ENCODE measurements at places on chromosomes 16 and 17. TPM values are rescaled to one million over a fixed set of nuclear protein-coding genes. Genes with fewer than 3 reads are reported as not detected.

The BMERB1 gene
- 10.6 TPM for total RNA-seq

GRCh38 chr16:67943619-67944504 lies at the start of gene LCAT:
Gene LCAT, minus strand, starts transcription at chr16:67944120. Its CDS starts 19 bp downstream, at chr16:67944101.
- no peak within 1 kb of the TSS for H3K4me3 ChIP-seq
- H3K27me3 ChIP-seq = no peaks in the 10 kb centered on the region
- DNase-seq = no peak
- peaks cover 21% of the 10 kb centered on the region for H3K36me3 ChIP-seq
- H3K4me1 ChIP-seq = peaks cover 16% of the 10 kb centered on the region

The KCNJ2 gene
- 0.11 TPM for total RNA-seq

The SLC16A11 gene
- total RNA-seq = 0.37 TPM

GRCh38 chr17:11342138-11342537 lies 101.1 kb downstream of the SHISA6 start:
- DNase-seq = no peak
- H3K27me3 ChIP-seq = no peaks in the 10 kb centered on the region
- no peaks in the 10 kb centered on the region for H3K4me1 ChIP-seq
- H3K27ac ChIP-seq = no peak overlapping the region
- no peaks in the 10 kb centered on the region for H3K36me3 ChIP-seq

- H3K36me3 ChIP-seq = no peaks in the 10 kb centered on the region
- no peak for DNase-seq
- H3K27me3 ChIP-seq = peaks cover 82% of the 10 kb centered on the region
These were observed 10.2 kb downstream of the NEUROD2 start for GRCh38 chr17:39597372-39598046.

The SLC5A11 gene
- not detected for total RNA-seq

The FBXW10B gene
- 0.46 TPM for total RNA-seq

The SEZ6L2 gene
- 0.55 TPM for total RNA-seq

- DNase-seq = no peak
- H3K36me3 ChIP-seq = peaks cover 33% of the 10 kb centered on the region
- peak overlapping the region; percentile 46 for H3K27ac ChIP-seq
- peak overlapping the region; percentile 78 for H3K4me3 ChIP-seq
- peaks cover 10% of the 10 kb centered on the region for H3K4me1 ChIP-seq
- H3K27me3 ChIP-seq = no peaks in the 10 kb centered on the region
These were observed 1.7 kb downstream of the NME3 start for GRCh38 chr16:1769402-1770300.

DNA sequence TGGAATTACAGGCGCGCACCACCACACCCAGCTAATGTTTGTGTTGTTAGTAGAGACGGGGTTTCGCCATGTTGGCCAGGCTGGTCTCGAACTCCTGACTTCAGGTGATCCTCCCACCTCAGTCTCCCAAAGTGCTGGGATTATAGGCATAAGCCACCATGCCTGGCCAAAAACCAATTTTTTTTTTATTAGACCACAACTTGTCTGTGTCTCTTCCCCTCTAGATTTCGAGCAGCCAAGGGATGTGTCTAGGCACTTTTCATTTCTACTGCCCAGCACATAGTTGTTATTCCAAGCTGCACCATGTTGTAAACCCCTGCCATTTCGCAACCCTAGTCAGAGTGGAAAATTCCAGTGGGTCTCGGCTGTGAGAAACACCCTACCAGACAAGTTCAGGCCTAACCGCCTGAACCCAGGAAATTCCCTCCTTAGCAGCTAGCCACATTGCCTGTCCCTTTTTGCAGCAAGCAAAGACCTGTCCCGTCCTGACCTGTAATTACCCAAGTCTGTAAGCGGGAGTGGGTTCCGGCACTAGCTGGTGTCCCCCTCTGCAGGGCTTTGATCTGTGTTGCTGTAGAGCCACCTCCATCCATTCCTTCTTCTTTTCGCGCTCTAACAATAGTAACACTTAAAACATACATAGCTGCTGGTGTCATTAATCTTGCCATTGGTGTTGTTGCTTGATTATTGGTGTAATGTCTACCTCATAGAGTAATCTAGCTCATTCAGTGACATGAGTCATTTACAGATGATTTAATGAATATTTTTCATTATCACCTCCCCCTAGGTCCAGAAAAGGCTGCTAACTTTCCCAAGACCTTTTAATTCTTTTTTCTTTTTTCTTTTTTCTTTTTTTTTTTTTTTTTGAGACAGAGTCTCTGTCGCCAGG lies 77.3 kb upstream of the ATF7IP2 start:
- no peak overlapping the region for H3K4me3 ChIP-seq
- DNase-seq = no peak
- no peak overlapping the region for H3K27ac ChIP-seq
- H3K36me3 ChIP-seq = no peaks in the 10 kb centered on the region

The CCL1 gene
- total RNA-seq = 98.4 TPM

DNA sequence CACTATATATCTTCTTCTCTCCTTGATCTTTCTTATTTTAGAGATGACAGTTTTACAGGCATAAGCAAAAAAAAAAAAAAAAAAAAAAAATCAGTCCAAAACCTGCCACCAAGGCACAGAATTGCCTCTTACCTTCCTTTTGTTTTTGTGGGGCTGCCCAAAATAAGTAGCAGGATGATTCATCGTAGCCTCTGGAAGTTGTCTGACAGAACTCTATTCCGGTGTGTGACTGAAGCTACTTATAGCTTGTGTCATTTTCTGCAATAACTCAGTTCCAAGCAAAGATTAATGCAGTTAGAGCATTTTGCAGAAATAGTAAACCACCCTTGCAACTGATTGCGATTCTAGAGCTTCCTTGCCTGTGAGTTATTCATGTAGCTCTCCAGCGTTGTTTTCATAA lies 186.8 kb downstream of the KIF2B start:
- DNase-seq = no peak
- H3K4me3 ChIP-seq = no peak overlapping the region
- H3K27ac ChIP-seq = no peak overlapping the region
- H3K36me3 ChIP-seq = no peaks in the 10 kb centered on the region

The COASY gene
- total RNA-seq = 91.6 TPM

GRCh38 chr17:57782647-57783337 lies 37.7 kb upstream of the CCDC182 start:
- no peak overlapping the region for H3K4me3 ChIP-seq
- H3K27ac ChIP-seq = no peak overlapping the region
- no peaks in the 10 kb centered on the region for H3K36me3 ChIP-seq
- peaks cover 20% of the 10 kb centered on the region for H3K27me3 ChIP-seq

DNA sequence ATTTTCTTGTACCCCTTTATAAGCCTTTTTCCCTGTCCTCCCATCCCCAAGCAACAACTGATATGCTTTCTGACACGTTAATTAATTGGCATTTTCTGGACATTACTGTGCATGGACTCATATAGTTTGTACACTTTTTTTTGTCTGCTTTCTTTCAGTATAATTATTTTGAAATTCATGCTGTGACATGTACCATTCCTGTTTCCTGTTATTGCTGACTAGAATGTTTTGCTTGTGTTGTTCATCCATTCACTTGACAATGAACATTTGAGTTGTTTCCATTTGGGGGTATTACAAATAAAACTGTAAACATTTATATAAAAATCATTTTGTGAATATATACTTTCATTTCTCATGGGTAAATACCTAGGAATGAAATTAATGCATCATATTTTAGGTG lies 50.6 kb downstream of the RBBP6 start:
- no peaks in the 10 kb centered on the region for H3K36me3 ChIP-seq
- H3K27me3 ChIP-seq = peaks cover 5% of the 10 kb centered on the region
- no peak for DNase-seq
- H3K4me1 ChIP-seq = peaks cover 9% of the 10 kb centered on the region
- no peak overlapping the region for H3K27ac ChIP-seq

DNA sequence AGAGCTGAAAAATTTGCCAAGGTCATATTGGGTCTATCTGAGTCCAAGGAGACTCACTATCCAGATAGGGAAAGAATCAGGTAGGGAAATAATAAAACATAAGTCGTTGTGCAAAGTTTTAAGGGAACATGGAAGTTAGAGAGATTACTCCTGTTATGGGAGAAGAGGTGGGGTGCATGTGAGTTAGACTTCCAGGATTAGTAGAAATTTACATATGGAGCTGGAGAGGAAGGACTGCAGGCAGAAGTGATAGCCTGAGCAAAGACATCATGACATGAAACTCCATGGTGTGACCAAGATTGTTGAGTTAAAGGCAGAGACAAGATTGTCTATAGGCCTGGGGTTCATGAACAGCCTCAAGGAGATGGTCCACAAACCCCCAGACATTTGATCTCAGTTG lies 5.8 kb upstream of the KSR1 start:
- H3K36me3 ChIP-seq = no peaks in the 10 kb centered on the region
- peaks cover 21% of the 10 kb centered on the region for H3K27me3 ChIP-seq
- H3K27ac ChIP-seq = no peak overlapping the region

DNA sequence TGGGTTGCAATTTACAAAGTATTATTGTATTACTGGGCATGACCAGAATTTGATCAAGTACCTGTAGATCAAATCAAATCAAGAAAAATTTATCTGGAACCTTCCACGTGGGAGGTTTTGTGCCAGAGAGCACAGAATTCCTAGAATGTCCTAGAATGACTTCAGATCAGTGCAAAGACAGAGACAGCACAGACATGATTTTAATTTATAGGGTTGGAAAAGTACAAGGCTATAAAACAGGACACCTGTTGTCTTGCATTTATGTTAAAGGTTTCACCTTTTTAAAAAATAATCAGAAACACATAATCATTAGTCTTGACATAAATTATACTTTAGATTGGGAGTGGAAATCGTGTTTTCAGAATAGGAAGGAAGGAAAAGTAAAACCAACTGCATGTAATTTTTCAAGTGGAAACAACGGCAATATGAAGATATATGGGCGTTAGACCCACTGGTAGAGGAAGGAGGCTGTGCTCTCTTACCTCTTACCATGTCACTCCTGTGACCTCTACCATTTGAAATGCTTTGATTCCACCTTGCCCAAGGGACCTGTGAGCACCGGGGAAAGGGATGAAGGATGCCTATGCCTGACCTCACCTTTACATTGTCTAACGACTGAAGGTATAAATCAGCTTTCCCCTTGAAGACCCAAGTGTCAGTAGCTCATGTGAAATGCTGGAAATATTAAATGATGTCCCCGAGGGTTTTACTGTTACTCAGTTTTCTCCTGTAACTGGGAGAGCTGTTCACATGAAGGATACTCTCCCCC lies 100.4 kb downstream of the SNX11 start:
- no peak for DNase-seq
- no peaks in the 10 kb centered on the region for H3K27me3 ChIP-seq
- H3K27ac ChIP-seq = no peak overlapping the region
- no peak overlapping the region for H3K4me3 ChIP-seq
- peaks cover 24% of the 10 kb centered on the region for H3K36me3 ChIP-seq

- no peaks in the 10 kb centered on the region for H3K36me3 ChIP-seq
- H3K27me3 ChIP-seq = no peaks in the 10 kb centered on the region
- DNase-seq = no peak
- H3K4me3 ChIP-seq = no peak overlapping the region
- H3K27ac ChIP-seq = no peak overlapping the region
These were observed 116.5 kb downstream of the PARN start for GRCh38 chr16:14513389-14514107.

GRCh38 chr16:68356919-68357286 lies 46.1 kb downstream of the PRMT7 start:
- peaks cover 74% of the 10 kb centered on the region for H3K36me3 ChIP-seq
- no peak overlapping the region for H3K4me3 ChIP-seq
- peaks cover 2% of the 10 kb centered on the region for H3K27me3 ChIP-seq
- H3K27ac ChIP-seq = no peak overlapping the region
- no peak for DNase-seq

DNA sequence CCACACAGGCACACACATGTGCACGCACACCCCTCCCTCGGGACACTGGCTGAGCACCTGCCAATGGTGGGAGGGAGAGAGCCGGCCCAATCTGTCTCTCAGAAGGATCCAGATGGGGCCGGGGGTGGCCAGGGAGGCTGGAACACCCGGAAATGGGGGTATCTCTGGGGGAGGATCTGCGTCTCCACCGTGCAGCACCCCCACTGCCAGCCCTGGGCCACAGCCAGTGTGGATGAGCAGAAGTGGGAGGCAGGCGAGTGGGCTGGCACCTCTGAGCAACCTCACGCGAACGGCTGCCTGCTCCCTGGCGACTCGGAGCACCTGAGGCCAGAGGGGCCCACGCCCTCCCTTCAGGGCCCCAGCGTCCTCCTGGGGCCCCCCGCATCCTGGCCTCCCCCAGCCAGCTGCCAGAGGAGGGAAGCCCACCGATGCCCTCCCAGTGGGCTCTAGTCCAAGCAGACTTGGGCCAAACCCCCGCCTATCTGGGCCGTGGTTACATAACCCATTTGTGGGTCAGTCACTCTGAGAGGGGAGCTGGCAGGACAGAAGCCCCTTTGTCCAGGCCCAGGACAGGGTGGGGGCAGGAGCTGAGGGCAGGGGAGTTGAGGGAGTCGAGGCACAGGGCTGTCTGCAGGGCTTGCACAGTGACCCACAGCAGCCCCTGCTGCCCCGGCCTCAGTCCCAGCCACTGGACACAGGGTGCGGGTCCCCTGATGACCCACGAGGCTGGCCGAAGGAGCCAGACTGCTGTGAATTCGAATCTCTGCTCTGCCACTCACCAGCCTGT lies 5.6 kb downstream of the CASKIN1 start:
- no peaks in the 10 kb centered on the region for H3K36me3 ChIP-seq
- H3K27ac ChIP-seq = no peak overlapping the region
- DNase-seq = no peak
- no peaks in the 10 kb centered on the region for H3K4me1 ChIP-seq
- H3K27me3 ChIP-seq = peaks cover 12% of the 10 kb centered on the region

DNA sequence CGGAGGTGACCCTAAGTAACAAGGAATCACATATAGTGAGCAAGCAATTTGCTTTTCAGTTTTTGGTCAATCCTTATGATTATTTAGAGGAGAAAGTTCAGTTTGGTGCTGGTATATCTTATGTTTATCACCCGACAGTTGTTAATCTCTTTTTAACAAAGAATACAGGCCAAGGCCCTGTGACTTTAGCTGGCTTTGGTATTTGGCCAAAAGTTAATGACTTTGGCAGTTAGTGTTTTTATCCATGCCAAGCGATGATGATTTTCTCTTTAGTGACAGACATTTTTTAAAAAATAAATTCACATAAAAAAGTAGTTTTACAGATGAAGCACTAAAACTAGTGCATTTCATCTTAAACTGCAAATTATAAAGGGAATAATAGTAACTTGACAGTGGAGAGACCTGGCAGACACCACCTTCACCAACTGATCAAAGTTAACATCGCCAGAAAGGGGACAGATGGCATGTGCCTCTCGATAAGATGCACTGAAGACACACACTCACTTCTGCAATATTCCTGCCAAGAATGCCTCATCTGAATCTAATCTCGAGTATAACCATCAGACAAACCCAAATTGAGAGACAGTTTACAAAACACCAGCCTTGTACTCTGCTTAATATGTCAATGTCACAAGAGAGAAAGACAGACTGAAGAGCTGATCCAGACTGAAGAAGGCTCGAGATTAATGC lies 6.9 kb downstream of the DEXI start:
- H3K4me3 ChIP-seq = no peak overlapping the region
- H3K27me3 ChIP-seq = no peaks in the 10 kb centered on the region
- H3K4me1 ChIP-seq = peaks cover 56% of the 10 kb centered on the region
- no peak overlapping the region for H3K27ac ChIP-seq
- no peak for DNase-seq
- H3K36me3 ChIP-seq = peaks cover 62% of the 10 kb centered on the region

DNA sequence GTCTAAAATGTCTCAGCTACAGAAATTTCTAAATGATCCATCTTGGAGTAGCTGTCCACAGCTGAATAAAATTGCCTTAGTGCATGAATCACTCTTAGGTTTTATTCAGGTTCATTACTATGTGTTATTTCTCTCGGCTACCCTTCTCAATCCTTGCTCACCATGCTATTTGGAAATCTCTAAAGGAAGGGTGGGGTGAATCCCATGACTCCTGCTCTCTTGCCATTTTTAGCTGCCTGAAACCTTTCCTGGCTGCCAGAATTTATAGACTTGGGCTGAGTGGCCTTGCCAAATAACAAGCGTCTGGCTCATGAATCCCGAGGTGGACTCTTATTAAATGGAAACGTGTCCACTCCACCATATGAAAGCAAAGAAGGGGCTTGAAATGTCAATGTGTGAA lies 936.1 kb upstream of the SOX9 start:
- no peak overlapping the region for H3K27ac ChIP-seq
- no peaks in the 10 kb centered on the region for H3K36me3 ChIP-seq
- no peak for DNase-seq
- H3K4me3 ChIP-seq = no peak overlapping the region

The DECR2 gene
- 20.9 TPM for total RNA-seq

Data from activated T-helper 2 cell treated with anti-CD3 and anti-CD28 coated beads, Interferon-gamma antibody, Interleukin-2, Interleukin-4, amounts not matched to agents 10 μg/mL and 5 μg/mL and 100 μg/mL, durations not matched to agents 14 hours and 24 hours and 36 hours (primary cell).